ENCODE measurements at places on chromosomes 4 and X.

DNA sequence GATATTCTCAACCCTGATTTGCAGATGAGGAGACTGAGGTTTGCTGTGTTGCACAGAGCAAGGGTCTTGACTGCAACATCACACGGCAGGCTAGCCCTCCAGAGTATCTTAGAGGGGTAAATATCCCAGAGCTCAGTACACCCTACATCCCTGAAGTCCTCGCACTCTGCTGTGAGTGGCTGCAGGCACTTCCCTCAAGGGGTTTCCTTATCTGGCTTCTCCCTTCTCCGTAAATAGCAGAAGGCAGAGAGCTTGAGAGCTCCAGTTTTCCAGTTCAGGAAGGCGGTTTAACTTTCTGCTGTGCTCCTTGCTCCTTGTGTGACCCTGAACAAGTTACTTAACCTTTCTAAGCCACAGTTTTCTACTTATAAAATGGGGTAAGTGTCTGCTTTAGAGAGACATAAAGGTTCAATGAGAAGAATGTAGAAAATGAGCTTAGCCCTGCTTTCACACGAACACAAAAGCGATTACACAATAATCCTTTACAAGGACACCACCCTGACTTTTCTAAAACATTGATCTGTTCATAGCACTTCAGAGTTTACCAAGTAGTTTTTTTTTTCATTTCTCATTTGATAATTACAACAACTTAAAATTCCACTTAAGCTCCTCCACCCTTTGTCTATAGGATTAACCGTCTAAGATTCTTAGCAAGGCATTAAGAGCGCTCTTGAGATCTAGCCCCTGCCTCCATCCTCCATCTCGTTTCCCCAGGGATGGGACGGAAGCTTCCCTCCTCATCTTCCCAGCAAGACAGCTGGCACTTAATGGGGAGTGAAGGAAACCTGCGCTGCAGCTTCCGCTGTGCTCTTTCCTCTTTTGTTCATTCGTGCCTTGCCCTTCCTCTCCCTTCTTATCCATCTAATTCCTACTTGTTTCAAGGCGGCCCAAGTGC, 68.4 kb downstream of the TAPT1 start:
- no peak for DNase-seq

DNA sequence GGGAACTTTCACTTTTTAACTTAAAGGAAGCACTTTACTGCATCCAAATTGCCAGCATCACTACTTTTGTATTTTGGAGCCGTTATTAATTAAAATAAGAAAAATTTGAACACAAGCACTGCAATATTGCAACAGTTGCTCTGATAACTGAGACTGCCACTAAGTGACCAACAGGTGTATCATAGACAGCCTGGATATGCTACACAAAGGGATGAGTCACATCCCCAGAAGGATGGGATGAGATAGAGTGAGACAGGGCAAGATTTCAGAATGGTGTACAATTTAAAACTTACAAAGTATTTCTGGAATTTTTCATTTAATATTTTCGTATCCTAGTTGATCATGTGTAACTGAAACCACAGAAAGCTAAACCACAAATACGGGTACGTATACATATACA, 204.1 kb downstream of the MAPK10 start:
- DNase-seq, result no peak

GRCh38 chr4:172674811-172675210, 493.8 kb upstream of the GALNT7 start:
- no peak for DNase-seq

- DNase-seq, result no peak
Observed at GRCh38 chrX:100328351-100328750, 81.7 kb downstream of the PCDH19 start.

DNA sequence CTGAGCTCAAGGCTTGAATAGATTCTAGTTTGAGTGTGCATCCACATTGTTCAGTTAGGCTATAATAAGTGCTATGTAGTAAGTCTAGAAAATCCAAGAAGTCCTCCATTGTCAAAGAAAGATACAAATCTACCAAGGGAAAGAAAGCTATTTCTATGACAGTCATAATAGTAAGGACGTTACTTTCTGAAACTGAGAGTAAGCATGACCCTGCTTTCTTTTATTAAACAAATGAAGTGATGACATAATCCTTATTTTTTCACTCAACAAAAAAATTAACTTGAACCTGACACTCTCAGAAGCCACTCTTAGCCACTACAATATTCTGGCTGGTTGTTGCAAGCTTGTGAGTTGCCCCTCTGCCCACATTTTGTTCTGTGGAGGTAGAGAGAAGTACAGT, 33.8 kb upstream of the AMELX start:
- DNase-seq, result no peak

GRCh38 chr4:83552924-83553323, 17.0 kb downstream of the GPAT3 start:
- peak; percentile 77 for DNase-seq

DNA sequence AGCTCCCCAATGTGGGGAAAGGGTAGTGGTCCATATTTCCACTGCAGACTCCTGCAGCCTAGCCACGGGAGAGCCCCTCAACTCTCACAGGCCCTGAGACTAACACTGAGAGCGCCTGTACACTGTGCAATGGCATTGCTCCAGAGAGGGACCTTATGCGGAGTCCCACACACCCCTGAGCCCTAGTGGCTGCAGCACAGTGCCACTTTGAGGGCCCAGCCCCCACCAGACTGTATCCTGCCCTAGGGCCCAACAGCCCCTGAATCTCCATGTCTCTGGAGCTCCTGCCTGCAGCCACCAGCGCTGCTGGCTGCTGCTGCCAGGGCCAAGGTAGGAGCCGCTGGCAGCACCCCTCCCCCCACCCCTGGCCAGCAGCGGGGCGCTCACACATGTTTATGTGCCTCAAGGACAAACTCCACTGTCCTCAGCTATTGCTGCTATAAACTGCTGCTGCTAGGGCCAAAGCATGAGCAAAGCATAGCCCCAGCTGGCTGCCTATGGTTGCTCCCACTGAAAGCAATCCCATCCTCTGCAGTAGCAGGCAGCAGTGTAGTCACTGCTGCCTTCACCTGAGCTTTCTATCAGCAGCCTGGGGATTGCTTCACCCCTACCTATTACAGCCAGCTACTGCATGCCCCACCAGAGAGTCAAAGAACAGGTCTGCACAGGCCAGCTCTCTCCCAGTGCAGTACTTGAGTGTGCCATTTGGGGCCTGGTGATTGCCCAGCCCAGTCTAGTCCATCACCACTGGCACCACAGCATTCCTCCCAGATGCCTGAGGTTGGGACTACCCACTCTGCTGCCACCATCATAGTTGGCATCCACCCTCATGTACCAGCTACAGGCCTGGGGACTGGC, 24.3 kb downstream of the TMEM154 start:
- DNase-seq, result no peak

DNA sequence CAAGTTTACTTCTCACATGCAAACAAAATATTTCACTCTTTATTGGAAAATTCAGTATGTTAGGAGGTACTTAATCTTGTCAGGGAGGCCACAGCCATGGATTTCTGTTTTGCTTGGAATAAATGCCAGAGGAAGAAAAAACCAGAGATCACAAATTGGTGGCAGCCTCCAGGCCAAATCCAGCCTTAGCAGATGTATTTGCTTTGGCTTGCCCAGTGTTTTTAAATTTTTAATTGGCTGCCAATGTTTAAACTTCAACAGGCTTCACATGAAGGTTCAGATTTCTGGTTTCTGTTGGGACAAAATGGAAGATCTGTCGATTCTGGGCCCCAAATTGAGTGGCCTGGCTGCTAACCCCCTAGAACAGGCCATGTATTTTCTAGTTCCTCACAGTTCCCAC, 19.2 kb downstream of the YY2 start:
- no peak for DNase-seq

- peak; percentile 58 for DNase-seq
Observed at GRCh38 chr4:118281611-118282442, 71.0 kb downstream of the PRSS12 start.

- no peak for DNase-seq
Observed at GRCh38 chr4:155952501-155952901, 1.2 kb downstream of the CTSO start.

GRCh38 chr4:42523066-42523718, 125.9 kb downstream of the SHISA3 start:
- no peak for DNase-seq

DNA sequence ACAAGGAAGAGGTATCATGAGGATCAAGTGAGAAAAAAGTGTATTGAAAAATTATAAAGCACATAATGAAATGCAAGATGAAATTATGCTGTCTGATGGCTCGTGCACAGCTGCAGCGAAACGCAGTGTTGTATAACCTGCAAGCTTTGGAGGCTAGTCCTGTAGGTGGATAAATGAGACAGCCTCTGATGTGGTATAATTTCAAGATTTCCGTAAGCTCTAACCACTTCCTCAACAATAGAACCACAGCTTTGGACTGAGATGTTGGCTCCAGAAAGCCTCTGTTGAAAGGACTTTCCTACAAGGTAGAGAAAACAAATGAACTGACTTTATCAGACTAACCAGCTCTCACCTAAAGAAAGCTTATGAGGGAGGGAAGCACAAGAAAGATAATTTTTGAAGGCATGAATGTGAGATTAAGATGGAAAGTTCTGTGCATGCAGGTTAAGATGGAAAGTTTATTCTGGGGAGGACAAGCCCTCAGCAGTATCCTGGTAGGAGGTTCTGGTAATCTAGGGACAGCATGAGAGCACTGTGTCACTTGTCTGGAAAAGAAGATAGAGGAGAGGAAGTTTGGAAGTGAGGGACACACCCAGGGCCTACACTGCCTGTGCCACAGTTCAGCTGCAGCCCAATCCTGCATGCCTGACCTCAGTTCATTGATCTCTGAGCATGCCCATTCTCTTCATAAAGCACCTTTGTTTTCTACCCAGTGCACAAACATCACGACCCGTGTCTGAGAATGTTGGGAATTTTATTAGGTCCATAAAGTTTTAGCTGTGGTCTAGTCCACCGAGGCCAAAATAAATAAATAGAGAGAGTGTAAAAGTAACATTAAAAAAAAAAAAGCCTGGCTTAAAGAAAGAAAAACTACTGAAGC, 161.5 kb upstream of the SFRP2 start:
- DNase-seq, result peak; percentile 4

DNA sequence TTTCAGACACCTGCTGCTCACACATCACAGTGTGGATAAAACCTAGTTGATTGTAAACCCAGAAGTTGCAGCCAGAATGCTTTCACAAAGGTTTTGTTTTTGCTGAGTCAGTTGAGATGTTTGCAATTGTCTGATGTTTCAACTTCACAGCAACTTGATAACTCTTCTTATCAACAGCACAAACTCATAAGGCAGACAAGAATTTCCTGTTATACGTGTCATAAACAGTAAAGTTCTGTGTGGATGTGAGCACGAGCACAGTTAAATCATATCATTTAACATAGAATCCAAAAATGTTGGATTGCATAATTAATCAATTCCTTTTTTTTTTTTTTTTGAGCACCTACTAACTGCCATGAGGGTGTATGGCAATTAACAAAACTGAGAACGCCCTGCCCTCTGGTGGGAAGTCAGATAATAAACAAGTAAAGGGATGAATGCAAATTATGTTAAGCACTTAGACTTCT, 512.2 kb downstream of the PDHA2 start:
- DNase-seq, result peak; percentile 20

GRCh38 chr4:188412499-188412898, 273.3 kb downstream of the TRIML1 start:
- DNase-seq, result no peak

- no peak for DNase-seq
Observed at GRCh38 chrX:68720851-68721250, 73.4 kb downstream of the STARD8 start.

DNA sequence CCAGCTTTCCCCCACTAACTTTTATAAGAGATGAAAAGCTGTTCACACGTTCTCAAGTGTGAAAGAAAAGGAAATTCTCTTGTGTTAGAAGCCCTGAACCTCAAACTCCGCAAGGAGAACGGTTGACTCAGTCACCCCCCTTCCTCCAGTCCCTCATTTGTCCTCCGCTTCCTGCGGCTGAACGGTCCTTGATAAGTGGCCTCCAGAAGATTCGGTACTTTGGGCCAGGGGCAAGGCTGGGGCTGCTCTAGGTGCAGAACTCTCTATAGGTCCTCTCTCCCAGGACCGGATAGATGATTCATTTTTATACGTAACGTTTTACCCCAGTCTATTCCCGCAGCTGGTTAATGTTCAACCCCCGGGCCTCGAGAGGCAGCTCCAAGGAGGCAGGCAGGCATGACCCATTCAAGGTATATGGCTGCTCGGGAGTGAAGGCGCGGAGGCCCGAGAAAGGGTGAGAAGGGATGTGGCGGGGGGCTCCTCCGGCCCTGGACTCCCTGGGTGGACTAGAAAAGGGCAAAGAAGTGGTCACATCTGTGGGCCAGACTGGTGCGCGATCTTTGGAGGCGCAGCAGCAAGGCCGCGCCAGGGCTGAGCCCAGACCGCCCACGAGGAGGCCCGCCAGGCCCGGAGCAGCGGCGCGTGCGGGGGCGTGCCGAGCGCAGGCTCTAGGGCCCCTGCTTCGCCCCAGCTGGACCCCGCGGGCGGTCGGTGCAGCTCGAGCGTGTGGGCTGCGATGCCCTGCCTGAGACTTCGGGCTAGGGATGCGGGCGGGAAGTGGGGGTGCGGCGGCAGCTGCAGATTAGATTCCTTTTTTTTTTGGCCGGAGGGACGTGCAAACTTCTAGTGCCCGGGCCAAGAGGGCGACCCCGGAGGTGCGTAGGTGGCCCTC, 11.7 kb downstream of the PITX2 start:
- no peak for DNase-seq

DNA sequence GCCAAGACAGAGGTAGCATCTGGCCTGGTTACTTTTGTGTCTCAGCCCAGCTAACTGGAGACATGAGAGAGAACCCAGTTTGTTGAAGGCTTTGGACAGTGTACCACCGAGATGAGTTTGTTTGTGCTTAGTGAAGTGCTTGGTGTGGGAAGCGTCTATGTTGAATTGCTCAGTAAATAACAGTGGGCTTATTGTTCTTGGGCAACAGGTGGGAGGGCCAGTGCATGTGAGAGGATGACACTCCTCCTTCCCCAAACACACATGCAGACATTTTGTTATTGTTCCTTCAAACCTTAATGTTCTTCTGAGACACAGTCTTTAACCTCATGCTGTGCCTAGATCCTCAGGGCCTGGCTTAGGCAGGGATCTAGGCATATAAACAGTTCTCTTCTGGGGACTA, 39.7 kb downstream of the MSN start:
- DNase-seq, result peak; percentile 18

- DNase-seq, result no peak
Observed at GRCh38 chr4:25799522-25799921, 63.3 kb downstream of the SEL1L3 start.

- no peak for DNase-seq
Observed at GRCh38 chrX:84710611-84711010, 208.4 kb upstream of the HDX start.

All from NB4 (cell line).